ENCODE measurements at places on chromosomes 12 and 14. TPM values are rescaled to one million over a fixed set of nuclear protein-coding genes. Genes with fewer than 3 reads are reported as not detected.

The NUAK1 gene
- not detected for total RNA-seq

DNA sequence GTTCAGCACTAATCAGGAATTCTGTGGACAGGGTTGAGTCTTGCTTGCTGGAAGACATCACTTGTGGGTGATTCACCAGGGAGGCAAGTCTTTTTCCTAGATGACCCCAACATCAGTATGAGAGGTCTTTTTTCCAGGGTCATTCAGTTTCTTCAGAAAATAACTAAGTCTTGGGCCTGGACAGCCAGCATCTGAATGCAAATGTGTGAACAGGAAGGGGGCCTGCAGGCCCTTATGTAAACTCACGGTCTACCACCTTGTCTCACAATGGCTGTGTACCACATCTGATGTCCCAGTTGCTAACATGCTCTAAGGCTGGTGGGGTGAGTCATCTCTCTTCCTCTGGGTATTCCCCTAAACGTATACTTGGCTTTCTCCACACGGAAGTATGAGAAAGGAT lies 79.2 kb downstream of the HECTD4 start:
- no peaks in the 10 kb centered on the region for H3K27me3 ChIP-seq
- H3K27ac ChIP-seq = peak overlapping the region; percentile 75
- H3K36me3 ChIP-seq = peaks cover 11% of the 10 kb centered on the region

GRCh38 chr14:64701660-64702059 lies 2.6 kb upstream of the PLEKHG3 start:
- no peak overlapping the region for H3K27ac ChIP-seq
- H3K36me3 ChIP-seq = peaks cover 4% of the 10 kb centered on the region
- no peak overlapping the region for H3K4me3 ChIP-seq
- H3K27me3 ChIP-seq = peaks cover 68% of the 10 kb centered on the region
- no peak for DNase-seq

GRCh38 chr14:70755655-70756054 lies 53.7 kb downstream of the MAP3K9 start:
- no peak for DNase-seq
- no peak overlapping the region for H3K4me3 ChIP-seq
- no peak overlapping the region for H3K27ac ChIP-seq
- H3K27me3 ChIP-seq = no peaks in the 10 kb centered on the region
- peaks cover 6% of the 10 kb centered on the region for H3K36me3 ChIP-seq

- no peak overlapping the region for H3K4me3 ChIP-seq
- no peaks in the 10 kb centered on the region for H3K36me3 ChIP-seq
- no peak overlapping the region for H3K27ac ChIP-seq
- no peak for DNase-seq
- H3K4me1 ChIP-seq = no peaks in the 10 kb centered on the region
These were observed 51.2 kb upstream of the NOS1 start for GRCh38 chr12:117412465-117413188.

DNA sequence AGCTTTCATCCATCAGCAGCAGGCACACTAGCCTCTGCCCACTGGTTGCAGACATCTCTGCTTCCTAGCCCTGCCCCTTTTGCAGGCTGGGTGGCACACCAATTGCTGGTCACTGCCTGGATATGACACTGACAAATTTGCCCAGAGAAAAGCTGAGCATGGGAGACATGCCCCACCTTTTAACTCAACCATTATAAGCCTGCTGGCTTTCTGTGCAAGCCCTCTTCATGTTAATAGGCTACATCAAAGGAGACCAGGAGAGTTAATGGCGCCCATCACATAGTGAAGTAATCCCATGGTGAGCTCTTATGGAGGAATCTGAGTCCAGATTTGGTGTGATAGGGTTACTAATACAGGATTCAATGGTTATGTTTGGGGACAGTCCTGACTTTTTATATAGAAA lies 139.2 kb downstream of the KICS2 start:
- no peaks in the 10 kb centered on the region for H3K36me3 ChIP-seq
- H3K4me3 ChIP-seq = no peak overlapping the region
- peaks cover 6% of the 10 kb centered on the region for H3K27me3 ChIP-seq

- no peak overlapping the region for H3K4me3 ChIP-seq
- H3K27me3 ChIP-seq = no peaks in the 10 kb centered on the region
These were observed 25.1 kb downstream of the ANAPC5 start for GRCh38 chr12:121326996-121327674.

DNA sequence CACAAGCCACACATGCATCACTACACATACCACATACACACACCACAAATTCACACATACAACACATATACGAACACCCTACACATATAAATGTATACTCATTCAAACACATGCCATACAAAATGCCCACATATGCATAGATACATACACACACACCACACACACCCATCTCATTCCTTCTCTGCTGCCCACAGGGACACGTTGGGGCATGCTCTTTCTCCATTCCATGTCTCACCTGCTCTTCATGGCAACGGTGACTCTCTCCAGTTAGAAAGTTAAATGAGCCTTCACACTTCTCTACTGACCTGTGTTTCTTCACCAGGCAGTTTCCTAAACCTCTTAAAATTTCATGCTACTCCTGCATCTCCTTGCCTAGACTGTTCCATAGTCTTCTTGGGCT lies 1194.8 kb downstream of the BCL11B start:
- no peak overlapping the region for H3K4me3 ChIP-seq
- no peak for DNase-seq
- H3K27me3 ChIP-seq = no peaks in the 10 kb centered on the region
- no peaks in the 10 kb centered on the region for H3K4me1 ChIP-seq

- H3K27me3 ChIP-seq = no peaks in the 10 kb centered on the region
- no peak overlapping the region for H3K4me3 ChIP-seq
- H3K4me1 ChIP-seq = no peaks in the 10 kb centered on the region
- H3K36me3 ChIP-seq = peaks cover 2% of the 10 kb centered on the region
- no peak for DNase-seq
These were observed 111.6 kb upstream of the PZP start for GRCh38 chr12:9319842-9320173.

DNA sequence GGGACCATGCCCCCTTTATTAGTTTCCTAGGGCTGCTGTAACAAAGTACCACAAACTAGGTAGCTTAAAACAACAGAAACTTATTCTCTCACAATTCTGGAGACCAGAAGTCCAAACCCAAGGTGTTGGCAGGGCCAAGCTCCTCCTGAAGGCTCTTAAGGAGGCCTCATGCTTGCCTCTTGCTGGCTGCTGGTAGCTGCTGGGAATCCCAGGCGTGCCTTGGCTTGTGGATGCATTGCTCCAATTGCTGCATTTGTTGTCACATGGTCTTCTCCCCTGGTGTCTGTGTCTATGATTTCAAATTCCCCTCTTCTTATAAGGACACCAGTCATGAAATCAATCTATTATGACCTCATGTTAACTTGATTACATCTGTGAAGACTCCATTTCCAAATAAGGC lies 11.2 kb downstream of the SLC17A8 start:
- no peaks in the 10 kb centered on the region for H3K36me3 ChIP-seq
- DNase-seq = no peak
- no peaks in the 10 kb centered on the region for H3K4me1 ChIP-seq
- no peak overlapping the region for H3K27ac ChIP-seq
- H3K4me3 ChIP-seq = no peak overlapping the region

The SIRT4 gene
- total RNA-seq = 2.4 TPM

The TCL1A gene
- not detected for total RNA-seq
